ENCODE measurements at places on chromosomes 6 and 20. TPM values are rescaled to one million over a fixed set of nuclear protein-coding genes. Genes with fewer than 3 reads are reported as not detected.

The RAB44 gene
- not detected for total RNA-seq

The MAVS gene
- 14.6 TPM for total RNA-seq

The FIG4 gene
- 21.9 TPM for total RNA-seq

The MBOAT1 gene
- 8.9 TPM for total RNA-seq

The CCHCR1 gene
- 9.9 TPM for total RNA-seq

The GSTA1 gene
- not detected for total RNA-seq

The RSPO4 gene
- total RNA-seq = not detected

The PTK6 gene
- not detected for total RNA-seq

The CRYBG1 gene
- 3.7 TPM for total RNA-seq

The RIPPLY2 gene
- total RNA-seq = 1.6 TPM

The SIRPD gene
- total RNA-seq = not detected

The RTEL1 gene
- total RNA-seq = 4.7 TPM

The MEI4 gene
- not detected for total RNA-seq

The DLK2 gene
- total RNA-seq = 1.6 TPM

The NKX2-2 gene
- not detected for total RNA-seq

The VSX1 gene
- total RNA-seq = not detected

The SAMD5 gene
- 2.1 TPM for total RNA-seq

The PKIB gene
- not detected for total RNA-seq

The ZBTB12 gene
- total RNA-seq = 6.3 TPM

The TRIM15 gene
- total RNA-seq = not detected

The OSER1 gene
- 31.3 TPM for total RNA-seq

The TSPO2 gene
- total RNA-seq = 1.0 TPM
